Activated effector memory CD4-positive, alpha-beta T cell treated with Interleukin-2 at 50 U/mL for 16 hours (primary cell): ENCODE measurements at places on chromosomes 11 and 22.

DNA sequence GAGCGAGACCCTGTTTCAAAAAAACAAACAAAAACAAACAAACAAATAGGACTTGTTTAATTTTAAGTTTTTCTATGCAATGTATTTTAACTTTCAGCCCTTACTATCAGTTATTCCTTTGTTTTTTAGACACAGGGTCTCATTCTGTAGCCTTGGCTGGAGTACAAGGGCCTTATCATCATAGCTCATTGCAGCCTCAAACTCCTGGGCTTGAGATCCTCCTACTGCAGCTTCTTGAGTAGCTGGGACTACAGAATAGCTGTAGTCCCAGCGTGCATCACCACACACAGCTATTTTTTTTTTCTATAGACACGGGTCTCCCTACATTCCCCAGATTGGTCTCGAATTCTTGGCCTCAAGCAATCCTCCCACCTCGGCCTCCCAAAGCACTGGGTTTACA lies 44.5 kb downstream of the PIK3C2A start:
- DNase-seq = no peak

- no peak for DNase-seq
These were observed 107.3 kb downstream of the ARHGAP8 start for GRCh38 chr22:44859641-44860040.

DNA sequence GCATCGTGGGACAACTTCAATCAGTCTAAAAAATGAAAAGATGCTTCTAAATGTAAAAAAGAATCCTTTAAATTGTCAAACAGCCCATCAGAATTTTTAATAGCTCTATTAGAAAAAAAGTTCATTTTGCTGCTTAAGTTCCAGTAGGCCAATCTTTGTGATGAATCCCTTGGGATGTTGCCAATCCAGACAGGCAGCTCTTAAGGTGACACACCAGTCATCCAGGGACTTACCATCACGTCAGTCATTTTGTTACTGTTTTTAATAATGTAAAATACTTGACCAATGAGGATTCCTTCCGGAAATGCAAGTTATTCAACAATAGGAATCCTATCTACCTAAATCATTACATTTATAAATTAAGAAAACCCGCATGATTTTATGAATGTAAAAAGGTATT lies 47.8 kb upstream of the TMEM45B start:
- DNase-seq = no peak

- DNase-seq = no peak
These were observed 85.9 kb downstream of the GAB2 start for GRCh38 chr11:78331711-78332110.

- no peak for DNase-seq
These were observed 752.8 kb downstream of the OPCML start for GRCh38 chr11:132779497-132779896.

DNA sequence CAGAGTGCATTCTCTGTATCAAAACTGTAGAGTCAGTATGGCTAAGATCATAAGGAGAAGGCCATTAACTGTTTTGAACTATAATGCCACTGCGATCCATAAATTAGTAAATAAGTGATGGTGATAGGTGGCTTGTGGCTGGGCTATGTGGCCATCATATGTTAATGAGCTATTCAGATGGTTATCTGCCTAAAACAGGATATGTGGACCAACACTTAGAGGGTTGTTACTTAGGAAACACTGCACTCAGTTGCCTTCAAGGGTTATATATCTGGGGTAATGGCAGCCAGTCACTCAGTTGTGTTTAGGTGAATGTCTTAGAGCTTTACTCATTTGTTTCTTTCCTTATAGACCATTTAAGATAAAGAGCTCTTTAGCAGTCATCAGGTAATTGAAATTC lies 66.0 kb downstream of the PPP2R1B start:
- DNase-seq = no peak

DNA sequence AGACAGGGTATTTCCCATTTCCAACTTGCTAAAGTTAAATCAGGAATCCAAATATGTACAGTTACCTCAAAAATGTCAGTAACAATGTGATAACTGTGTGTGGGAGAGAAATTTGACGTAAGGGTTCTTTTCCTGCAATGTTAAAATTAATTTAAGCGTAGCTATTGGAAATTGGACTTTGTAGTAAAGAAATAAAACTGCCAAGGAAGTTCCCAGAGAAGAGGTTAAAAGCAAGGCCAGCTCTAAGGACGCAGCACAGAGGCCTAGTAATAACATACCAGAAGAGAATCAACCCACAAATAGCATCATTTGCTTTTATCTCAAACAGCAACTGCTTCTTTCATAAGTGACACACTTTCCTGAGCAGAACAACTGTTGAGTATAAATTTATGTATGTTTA lies 36.8 kb upstream of the GRIA4 start:
- DNase-seq = no peak

DNA sequence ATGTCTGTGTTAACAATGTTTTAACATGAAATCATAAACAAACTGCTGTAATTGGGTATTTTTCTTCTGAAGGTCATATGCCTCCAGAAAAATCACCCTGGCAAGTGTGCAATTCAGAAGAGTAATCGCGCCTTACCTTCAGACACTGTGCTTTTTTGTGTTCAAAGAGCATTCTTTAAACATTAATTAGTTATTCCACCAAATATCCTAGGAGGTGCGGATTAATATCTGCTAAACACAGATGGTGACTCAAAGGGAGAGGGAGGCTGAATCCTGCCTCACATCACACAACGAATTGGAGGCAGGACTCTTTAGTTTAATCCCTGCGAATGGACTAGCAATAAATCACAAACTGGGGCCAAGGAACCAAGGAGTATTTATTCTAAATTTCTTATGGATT lies 213.0 kb downstream of the NTM start:
- no peak for DNase-seq

GRCh38 chr11:114346709-114347141 lies 50.5 kb downstream of the NNMT start:
- DNase-seq = no peak

DNA sequence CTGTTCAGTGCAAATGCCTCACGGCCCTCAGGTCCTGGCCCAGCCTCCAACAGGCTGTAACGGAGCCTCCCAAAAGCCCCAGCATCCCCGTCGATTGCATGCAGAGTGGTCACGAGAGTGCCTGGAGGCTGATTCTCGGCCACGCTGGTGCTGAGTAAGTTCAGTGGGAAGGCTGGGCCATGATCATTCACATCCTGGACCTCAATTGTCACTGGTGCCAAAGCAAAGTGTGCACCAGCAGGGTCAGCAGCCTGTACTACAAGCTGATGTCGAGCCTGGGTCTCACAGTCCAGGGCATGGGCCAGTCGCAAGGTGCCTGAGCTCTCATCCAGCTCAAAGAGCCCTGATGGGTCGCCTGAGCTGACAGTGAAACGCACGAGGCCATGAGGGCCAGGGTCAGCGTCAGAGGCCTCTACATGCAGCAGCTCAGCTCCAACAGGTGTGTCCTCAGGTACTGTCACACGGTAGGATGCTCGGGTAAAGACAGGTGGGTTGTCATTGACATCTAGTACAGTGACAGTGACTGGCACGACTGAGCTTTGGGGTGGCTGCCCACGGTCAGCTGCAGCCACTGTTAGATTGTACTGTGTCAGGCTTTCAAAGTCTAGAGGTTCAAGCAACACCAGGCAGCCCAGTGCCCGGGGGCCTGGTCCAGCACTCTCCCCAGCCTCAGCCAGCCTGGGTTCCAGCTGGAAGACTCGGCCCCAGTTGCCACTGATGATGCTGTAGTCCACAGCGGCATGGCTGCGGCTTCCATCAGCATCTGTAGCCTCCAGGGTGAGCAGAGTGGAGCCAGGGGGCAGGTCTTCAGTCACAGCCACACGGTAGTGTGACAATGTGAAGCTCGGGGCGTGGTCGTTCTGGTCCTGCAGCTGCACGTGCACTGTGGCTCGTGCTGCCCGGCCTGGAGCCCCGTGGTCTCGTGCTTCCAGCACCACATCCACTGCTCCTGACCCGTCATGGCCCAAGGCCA lies 4.5 kb upstream of the TPP1 start:
- DNase-seq = no peak

- no peak for DNase-seq
These were observed 1374.9 kb downstream of the BRD1 start for GRCh38 chr22:48452766-48453165.

- no peak for DNase-seq
These were observed 2.8 kb downstream of the NTM start for GRCh38 chr11:131373095-131373725.

GRCh38 chr22:16917144-16918003 lies 90.6 kb downstream of the GAB4 start:
- DNase-seq = peak; percentile 23

DNA sequence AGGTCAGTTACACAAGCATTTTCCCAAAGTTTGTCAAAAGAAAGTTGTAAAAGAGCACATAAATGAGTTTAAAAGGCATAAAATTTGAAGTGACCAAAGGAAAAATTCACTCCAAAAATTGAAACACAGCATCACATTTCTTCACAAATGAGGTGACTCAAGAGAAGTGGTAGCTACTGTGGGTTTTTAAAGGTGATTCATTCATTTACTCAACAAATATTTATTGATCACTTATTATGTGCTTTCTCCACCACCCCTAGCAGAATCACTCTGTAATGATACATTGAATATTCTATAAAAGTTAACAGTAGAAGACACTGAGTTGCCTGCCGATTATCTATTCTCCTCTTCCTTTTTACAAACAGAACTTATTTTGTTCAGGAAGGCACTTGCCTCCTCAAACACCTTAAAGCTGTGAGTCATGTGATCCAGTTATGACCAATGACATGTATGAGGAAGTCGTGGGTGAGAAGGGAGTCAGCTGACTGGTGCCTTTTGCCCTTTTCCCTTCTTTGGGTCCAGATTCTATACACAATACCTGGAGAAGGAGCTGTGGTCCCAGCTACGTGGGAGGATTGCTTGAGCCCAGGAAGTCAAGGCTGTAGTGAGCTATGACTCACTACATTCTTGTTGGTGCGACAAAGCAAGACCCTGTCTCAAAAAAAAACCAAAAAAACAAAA lies 67.7 kb upstream of the CLNS1A start:
- DNase-seq = no peak

GRCh38 chr11:2409611-2410468 lies 9.3 kb downstream of the TSSC4 start:
- DNase-seq = no peak

DNA sequence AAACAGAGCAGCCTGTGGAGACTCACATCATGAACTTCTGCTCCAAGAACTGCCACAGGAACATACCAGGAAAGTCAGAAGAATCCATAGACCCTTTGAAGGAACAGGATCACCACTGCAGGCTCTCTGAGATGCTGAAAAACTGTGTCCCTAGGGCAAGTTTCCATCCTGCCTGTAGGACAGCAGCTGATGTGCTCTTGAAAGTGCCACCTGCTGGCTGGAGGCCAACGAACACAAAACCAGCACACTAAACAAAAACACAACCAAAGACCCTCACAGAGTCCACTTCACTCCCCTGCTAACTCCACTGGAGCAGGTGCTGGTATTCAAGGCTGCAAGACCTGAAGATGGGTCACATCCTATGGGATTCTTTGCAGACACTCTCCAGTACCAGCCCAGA lies 12.0 kb upstream of the NXPE1 start:
- DNase-seq = no peak

GRCh38 chr11:121291896-121292494 lies 576 bp upstream of the SC5D start:
- DNase-seq = no peak

DNA sequence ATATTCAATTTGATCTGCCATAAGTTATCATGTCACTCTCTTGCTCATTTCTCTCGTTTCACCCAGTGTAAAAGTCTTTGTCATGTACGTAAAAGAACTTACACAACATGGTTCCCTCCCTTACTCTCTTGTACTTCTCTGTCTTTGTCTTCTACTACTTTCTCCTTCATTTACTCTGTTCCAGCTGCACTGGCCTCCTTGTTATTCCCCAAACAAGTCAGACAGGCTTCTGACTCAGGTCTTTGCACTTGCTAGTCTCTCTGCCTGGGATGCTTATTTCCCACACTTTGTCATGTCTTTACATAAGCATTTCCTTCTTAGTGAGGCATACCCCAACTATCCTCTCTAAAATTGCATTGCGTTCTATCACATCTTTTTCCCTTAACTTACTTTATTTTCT lies 117.3 kb downstream of the CYP2R1 start:
- DNase-seq = no peak

DNA sequence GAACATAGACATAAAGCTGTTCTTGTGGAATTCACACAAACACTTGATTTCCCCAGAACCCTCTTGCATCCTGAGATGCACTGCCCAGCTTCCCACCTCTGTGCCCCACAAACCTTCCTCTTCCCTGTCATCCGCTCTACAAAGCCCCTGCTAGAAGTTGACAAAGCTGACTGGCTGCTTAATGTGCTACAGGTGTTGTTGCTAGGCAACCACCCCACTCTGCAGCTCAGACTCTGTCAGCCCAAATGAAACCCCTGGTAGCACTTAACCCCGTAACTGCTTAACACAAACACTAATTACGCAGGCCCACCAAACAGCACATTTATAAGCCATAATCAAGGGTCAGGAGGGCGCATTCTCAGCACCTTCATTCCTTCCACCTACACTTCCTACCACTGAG lies 172.0 kb upstream of the CADM1 start:
- no peak for DNase-seq

GRCh38 chr11:15108592-15109130 lies 6.1 kb upstream of the INSC start:
- DNase-seq = no peak

DNA sequence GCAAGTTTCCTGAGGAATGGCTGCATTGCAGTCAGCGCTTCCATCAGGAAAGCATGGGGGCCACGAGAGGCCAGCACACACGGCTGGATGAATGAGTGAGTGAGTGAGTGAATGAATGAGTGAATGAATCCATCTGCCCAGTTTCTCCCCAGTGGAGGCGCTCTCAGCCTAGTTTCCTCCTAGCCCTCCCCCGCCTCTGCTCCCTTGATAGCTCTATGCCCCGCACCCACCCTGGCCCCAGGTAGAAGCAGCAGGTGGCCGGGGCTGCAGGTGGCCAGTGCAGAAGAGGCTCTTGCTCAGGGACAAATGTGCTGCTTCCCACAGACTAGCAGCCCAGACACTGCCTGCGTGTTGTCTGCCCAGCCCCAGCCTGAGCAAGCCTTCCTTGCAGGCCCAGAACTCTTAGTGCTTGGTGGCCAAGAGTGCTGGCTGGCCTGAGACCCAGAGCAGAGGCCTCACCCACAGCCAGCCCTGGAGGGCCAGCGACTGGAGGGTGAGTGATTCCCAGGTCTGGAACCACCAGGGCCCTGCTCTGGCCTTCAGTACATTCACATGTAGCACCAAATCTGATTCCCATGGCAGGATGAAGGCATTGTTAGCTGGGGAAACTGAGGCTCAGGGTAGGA lies 31.1 kb upstream of the PDGFB start:
- no peak for DNase-seq

DNA sequence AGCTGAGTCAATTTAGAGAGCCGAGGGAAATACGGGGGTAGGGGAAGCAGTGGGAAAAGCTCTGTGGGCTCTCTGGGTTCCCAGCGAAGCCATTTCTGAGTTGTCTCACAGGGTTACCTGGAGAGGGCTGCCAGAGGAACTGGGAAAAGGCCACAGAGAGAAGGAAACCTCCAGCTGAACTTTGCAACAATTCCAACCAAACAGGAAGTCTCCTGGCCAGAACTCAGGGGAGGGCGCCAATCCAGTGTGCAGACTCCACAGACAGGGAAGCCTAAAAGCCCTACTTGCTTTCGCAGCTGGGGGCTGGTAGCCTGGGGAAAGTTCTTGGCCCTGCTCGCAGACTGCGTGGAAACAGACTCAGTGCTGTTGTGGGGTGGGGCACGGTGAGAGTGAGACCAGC lies 23.1 kb upstream of the GNAZ start:
- DNase-seq = no peak
